ENCODE measurements at places on chromosomes 11 and 22.

DNA sequence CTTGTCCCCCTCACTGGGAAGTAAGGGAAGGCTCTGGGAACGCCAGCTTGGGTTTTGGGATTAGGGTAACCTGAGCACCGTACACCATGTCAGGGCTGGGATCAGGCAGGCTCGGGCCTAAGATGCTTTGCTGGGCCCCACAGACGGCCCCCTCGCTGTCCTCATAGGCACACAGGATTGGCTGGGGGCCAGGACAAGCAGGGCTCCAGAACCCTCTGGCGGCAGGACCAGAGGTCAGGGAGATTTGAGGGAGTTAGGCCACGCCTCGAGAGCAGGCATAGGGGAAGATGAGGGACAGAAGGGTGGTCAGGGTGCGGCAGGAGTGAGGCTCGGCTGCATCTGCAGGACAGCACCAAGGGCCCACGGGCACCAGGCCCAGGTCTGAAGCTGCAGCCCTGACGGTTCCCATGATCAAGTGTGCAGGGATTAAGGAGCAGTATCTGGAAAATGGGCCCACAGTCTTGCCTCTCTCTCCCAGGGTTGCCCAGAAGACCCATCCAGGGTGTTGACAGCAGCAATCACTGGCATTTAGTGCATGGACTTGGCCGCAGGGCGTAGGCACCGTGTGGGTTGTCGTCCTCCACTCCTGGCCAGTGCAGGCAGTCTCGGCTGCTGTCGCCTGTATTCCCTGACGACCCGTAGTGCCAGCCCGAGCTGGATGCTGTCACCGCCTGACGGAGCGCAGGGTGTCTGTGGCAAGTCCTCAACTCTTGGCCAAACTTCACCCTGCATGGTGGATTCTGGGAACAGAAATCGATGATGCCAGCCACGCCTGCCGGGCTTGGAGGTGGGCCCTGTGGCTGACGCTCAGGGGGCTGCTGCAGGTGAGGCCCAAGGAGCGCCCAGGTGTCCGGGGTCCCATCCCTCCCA, 15.7 kb upstream of the GNB1L start:
- no peak for DNase-seq

DNA sequence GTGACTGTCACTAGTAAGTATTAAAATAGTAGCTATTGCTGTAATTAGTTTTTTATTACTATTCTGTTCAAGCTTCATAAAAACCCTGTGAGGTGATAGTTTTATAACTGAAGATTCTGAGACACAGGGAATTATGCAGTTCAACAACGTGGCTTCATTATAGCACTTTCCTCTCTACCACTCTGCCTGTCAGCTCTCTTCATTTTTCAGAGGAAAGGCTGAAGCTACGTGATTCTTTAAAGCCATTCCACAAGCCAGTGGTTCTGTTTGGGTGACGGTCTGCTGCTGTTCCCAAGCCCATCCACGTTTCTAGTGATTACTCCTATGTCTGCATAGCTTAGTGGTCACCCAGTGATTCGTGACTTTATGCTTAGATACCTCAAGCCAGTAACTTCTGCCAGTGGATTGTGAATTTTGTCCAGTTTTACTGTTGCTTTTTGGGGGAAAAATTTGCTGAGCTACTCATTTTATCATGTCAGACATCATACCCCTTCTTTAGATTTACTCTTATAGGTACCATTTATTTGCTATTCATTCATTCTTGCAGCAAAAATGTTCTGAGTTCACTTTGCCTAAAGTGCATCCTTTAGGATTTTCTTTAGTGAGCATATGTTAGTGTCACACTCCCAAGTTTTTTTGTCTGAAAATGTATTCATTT, 59.8 kb downstream of the UVRAG start:
- no peak for DNase-seq

DNA sequence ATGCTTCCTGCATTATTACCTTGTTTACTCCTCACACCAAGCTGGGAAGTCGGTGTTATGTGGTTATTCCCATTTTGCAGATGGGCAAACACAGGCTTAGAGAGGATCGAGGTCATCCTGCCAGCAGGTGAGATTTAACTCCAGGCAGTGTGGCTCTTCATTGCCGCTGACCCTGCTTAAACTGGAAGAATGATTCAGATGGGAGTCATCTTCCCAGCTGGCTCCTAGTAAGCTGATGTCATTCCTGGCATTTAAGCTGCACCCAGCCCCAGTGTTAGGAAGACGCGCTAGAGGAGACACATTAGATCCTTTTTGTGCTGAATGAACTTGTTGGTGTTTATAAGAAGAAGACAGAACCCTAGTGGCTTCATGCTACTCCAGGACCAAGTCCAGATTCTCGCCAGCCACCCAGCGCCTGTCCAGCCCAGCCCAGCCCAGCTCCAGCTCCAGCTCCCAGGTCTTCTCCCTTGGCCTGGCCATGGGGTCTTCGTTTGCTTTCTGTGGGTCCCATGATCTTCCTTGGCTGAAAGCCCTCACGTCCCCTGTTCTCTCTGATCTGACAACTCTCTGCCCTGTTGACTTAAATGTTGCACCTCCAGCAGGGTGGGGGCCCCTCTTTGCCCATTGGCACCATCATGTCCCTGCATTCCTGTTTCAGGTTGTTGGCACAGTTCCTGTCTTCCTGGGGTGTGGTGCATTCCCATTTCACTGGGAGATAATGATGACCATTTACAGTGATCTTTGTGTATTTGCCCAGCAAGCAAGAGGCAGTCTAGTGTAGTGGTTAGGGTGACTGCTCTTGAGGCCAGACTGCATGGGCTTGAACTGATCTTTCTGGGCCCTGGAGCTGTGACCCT, 13.6 kb downstream of the PARVB start:
- DNase-seq, result no peak

DNA sequence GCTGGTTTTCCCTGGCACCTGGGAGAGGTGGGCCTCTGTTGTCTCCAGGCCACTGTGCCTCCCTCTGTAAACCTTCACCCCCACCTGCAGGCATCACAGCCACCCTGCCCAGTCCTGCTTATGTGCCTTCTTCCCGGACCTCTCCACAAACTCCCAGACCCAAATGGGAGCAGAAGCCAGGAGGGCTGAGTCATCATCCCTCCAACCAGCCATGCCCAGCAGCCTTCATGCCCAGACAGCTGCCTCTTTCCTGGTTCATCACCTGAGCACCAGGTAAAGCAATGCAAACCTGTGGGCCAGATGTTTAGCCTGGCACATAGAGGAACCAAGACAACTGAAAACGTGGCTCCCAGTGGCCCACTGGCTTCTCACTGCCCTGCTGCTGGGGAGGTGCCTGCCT, 2.1 kb upstream of the TMPRSS4 start:
- DNase-seq, result no peak

DNA sequence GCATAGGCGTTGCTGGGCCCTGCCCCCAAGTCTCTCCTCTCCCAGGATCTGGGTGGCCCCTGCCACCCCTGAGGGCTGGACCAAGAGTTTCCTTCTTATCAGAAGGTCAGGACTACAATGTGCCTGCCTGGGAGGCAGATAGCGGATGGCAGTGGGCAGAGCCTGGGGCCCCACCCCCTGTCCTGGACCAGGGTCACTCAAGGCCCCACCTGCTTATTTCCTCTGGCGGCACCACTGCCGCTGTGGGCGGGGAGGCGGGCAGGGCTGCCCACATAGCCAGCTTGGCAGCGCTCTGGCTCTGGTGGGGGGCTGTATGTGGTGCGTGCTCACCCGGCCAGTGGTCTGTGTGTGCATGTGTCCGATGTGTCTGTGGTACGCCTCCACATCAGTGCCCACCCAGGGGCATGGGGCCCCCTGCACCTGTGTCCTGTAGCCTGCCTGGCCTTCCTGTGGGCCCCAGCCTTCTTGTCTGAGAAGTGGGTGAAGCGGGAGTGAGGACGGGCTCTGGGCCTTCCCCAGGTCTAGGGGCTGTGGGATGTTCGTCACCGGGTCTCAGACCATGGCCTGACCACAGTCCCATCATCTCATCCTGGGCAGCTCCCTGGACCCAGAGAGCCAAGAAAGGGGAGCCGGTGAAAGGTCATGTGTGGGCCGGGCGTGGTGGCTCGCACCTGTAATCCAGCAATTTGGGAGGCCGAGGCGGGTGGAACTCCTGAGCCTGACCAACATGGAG, 3.0 kb downstream of the GAS2L1 start:
- DNase-seq, result no peak

DNA sequence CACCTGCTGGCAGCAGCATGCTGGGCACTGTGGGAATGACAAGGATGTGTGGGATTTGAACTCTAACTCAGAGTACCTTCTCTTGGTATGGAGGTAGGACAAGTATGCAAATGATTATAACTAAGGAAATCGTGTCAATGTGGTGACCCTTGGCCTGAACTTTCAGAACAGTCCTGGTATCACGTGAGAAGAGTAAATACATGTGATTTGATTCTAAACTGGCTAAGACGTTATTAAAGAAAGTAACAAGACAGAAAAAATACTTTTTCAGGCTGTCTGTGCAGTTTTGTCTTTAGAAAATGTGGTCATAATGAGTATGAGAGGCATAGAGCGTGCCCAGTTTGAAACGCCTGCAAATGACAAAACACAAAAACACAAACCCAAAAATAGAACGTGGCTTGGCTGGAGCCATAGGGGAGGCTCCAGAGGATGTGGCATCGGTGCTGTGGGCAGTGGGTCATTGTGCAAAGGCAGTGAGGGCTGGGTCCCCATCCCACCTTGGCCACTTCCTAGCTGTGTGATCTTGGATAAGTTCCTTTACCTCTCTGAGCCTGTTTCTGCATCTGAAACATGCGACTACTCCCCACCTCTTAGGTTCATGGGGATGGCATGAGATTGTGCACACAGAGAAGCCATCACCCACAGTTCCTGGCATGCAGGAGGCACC, 18.4 kb upstream of the IL2RB start:
- DNase-seq, result no peak

GRCh38 chr11:70270877-70271648, 573 bp downstream of the PPFIA1 start:
- peak; percentile 32 for DNase-seq

- no peak for DNase-seq
Observed at GRCh38 chr22:48277868-48278581, 1515.6 kb downstream of the TBC1D22A start.

DNA sequence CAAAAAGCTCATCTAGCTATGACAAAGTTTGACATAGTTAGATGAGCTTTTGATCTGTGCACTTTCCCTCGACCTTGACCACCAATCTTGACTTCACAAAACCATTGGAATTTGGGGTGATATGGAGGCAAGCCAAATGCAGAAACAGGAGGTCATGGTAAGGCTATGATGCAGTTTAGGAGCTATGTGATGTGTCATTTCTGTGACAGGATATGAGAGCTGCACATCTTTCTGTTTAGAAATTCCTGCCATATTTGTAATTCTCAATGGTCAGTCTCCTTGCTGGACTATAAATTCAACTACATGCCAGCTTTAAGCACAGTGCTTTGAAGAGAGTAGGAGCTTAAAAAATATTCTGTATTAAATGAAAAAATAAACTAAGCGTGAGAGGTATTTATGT, 12.9 kb downstream of the OR51B6 start:
- no peak for DNase-seq
